CD4-positive, alpha-beta T cell treated with Interleukin-15 for 4 hours (primary cell): ENCODE measurements at places on chromosomes 5 and 9.

GRCh38 chr5:101393795-101394450 lies 490.8 kb upstream of the ST8SIA4 start:
- DNase-seq, result no peak

DNA sequence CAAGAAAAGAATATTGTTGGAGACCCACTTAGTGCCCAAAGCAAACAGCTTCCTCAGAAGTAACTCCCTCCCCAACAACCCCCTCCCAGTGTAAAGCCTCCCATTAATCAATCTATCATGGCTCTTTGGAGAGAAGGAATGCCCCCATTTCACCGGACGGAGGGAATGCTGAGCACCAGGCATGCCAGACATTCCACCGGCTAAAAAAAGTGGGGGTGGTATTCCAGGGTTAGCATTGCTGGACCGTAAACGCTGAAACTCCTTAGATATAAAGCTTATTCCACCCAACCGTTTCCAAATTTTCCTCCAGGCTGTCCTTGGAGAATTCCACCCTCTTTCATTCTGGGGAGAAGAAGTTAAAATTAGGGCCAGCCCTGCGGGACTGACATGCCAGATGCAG lies 363 bp upstream of the MAMDC2 start:
- DNase-seq, result no peak

- no peak for DNase-seq
Observed at GRCh38 chr5:156836846-156837245, 13.2 kb upstream of the PPP1R2B start.

DNA sequence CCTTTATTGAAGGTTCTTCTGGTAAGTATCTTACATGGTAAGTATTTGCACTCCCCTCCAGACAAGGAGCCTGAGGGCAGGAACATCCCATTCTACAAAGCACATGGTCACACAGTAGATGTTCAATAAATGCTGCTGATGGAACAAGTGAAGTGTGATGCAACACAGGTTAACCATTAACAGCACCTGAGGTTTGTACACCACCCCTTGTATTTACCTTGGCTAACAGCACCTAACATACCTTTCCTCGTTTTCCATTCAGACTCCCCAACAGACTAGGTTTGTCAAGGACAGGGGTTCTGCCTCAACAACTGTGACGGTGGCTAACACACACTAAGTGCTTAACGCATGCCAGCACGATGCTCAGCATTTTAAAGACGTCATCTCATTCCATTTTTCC lies 213.6 kb downstream of the MAPKAP1 start:
- DNase-seq, result no peak

DNA sequence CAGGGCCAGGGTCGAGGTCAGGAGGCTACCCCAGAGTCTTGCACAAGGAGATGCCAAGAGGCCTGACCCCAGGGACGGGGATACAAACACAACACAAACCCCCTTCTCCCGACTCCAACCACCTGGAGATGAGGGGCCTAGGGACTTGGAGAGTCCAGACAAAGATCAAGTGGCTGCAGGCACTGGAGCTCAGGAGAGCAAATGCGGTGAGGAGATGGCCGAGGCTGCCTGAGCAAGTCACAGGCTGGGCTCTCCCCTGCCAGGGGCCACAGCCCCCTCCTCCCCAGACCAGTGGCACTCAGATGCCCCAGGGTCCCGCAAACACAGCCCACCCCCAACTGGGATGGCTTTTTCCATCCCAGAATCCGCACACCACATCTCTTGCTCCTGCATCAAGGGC lies 15.8 kb downstream of the SH3GLB2 start:
- DNase-seq, result no peak
